Airway epithelial cell (primary cell): ENCODE measurements at places on chromosomes 13 and 19. TPM values are rescaled to one million over a fixed set of nuclear protein-coding genes. Genes with fewer than 3 reads are reported as not detected.

NLRP4 gene
- total RNA-seq, result not detected in 2 replicates

COX7A1 gene
- total RNA-seq, result 0.35 TPM in 1 of 2 replicates, not detected in the other

TTC9B gene
- not detected in 2 replicates for total RNA-seq

CPAMD8 gene
- total RNA-seq, result 0.74 and 1.3 TPM in 2 replicates

FUT1 gene
- total RNA-seq, result 8.0 and 8.2 TPM in 2 replicates

N4BP2L2 gene
- total RNA-seq, result 20.8 and 26.0 TPM in 2 replicates

VSIG10L gene
- 6.3 and 6.6 TPM in 2 replicates for total RNA-seq

PSG2 gene
- not detected in 2 replicates for total RNA-seq

CDX2 gene
- total RNA-seq, result not detected in 2 replicates

PEG3 gene
- total RNA-seq, result 0.23 and 0.56 TPM in 2 replicates

NLRP9 gene
- not detected in 2 replicates for total RNA-seq

CBY2 gene
- total RNA-seq, result not detected in 2 replicates

PHLDB3 gene
- total RNA-seq, result 41.0 and 48.2 TPM in 2 replicates

ZNF626 gene
- 5.0 and 7.3 TPM in 2 replicates for total RNA-seq

ATP7B gene
- 4.5 and 5.3 TPM in 2 replicates for total RNA-seq

KLK3 gene
- not detected in 2 replicates for total RNA-seq

CGB7 gene
- 0.23 and 2.3 TPM in 2 replicates for total RNA-seq

FUT2 gene
- total RNA-seq, result 10.4 and 10.5 TPM in 2 replicates

LIM2 gene
- not detected in 2 replicates for total RNA-seq

ZNF563 gene
- 1.5 and 3.2 TPM in 2 replicates for total RNA-seq

SMIM44 gene
- total RNA-seq, result not detected in 2 replicates
